ENCODE measurements at places on chromosomes 7 and 10.

- H3K4me3 ChIP-seq, result no peak overlapping the region
- H3K4me1 ChIP-seq, result peaks cover 3% of the 10 kb centered on the region
- DNase-seq, result no peak
- no peaks in the 10 kb centered on the region for H3K36me3 ChIP-seq
Observed at GRCh38 chr10:52353960-52354394, 39.9 kb downstream of the DKK1 start.

GRCh38 chr10:80468002-80468401, 13.9 kb downstream of the TSPAN14 start:
- H3K27ac ChIP-seq, result no peak overlapping the region
- peaks cover 54% of the 10 kb centered on the region for H3K4me1 ChIP-seq
- peaks cover 12% of the 10 kb centered on the region for H3K36me3 ChIP-seq
- H3K4me3 ChIP-seq, result no peak overlapping the region

GRCh38 chr10:131573256-131573655, 261.7 kb upstream of the TCERG1L start:
- DNase-seq, result no peak
- H3K27me3 ChIP-seq, result no peaks in the 10 kb centered on the region
- H3K27ac ChIP-seq, result no peak overlapping the region

DNA sequence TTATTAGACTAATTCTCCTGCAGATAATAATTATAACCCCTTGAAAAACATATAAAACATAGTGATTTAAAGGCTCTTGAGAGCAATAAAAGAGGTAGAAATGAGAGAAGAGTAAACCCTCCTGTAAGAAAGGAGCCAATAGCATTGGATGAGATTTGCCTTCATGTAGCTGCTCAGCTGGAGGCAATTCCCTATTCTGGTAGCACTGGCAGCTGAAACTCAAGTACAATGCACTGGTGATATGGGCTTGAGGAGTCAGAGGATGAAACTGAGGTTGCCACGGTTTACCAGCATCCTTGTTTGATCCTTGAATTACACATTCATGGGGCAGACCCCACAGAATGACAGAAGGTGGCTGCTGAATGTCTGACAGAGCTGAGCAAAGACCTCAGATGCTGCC, 76.4 kb downstream of the CTTNBP2 start:
- no peaks in the 10 kb centered on the region for H3K36me3 ChIP-seq
- no peaks in the 10 kb centered on the region for H3K4me1 ChIP-seq
- H3K27me3 ChIP-seq, result peaks cover 4% of the 10 kb centered on the region
- DNase-seq, result no peak
- no peak overlapping the region for H3K4me3 ChIP-seq

DNA sequence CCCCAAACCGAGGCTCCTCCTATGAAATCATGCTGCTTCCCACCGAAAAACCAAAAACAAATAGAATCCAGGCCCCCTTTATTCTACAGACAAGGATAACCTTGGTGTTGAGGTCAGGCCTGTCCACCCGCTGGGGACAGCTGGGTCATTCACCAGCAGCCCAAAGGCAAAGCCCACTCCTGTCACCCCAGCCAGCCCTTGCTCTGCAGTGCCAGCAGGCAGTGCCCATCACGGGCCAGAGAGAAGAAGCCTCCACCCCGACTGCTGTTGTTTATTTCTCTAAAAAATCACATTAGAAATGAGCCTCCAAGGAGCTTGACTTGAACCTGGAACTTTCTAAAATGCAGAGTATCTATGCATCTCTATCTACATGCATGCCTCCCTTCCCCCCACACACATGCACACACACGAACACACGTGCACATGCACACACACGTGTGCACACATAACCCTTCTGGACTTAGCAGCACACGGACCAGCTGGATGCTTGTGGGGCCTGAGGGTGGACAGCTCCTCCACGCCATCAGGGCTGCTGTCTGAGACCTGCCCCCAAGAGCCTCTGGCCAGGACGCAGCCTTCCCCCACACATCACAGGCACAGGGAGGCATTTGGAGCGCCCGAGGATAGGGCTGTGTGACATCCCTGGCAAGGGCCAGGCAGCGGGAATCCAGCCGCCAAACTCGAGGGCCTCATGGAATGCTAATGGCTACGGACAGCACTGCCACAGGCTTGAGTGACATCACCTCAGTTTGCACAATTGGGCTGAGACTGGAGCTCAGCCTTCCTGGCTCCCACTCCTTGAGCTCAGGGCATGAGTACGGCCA, 22.8 kb downstream of the PRKAG2 start:
- no peak overlapping the region for H3K27ac ChIP-seq
- H3K4me1 ChIP-seq, result no peaks in the 10 kb centered on the region
- no peak overlapping the region for H3K4me3 ChIP-seq
- peaks cover 36% of the 10 kb centered on the region for H3K27me3 ChIP-seq

- no peak overlapping the region for H3K4me3 ChIP-seq
- H3K27ac ChIP-seq, result no peak overlapping the region
- peaks cover 13% of the 10 kb centered on the region for H3K27me3 ChIP-seq
- peak; percentile 39 for DNase-seq
- H3K36me3 ChIP-seq, result no peaks in the 10 kb centered on the region
Observed at GRCh38 chr7:87596136-87596535, 4.5 kb downstream of the ABCB1 start.

GRCh38 chr7:138460649-138461607, 869 bp downstream of the TRIM24 start:
- DNase-seq, result peak; percentile 89
- peak overlapping the region; percentile 94 for H3K4me3 ChIP-seq
- peaks cover 6% of the 10 kb centered on the region for H3K4me1 ChIP-seq
- peak overlapping the region; percentile 95 for H3K27ac ChIP-seq

DNA sequence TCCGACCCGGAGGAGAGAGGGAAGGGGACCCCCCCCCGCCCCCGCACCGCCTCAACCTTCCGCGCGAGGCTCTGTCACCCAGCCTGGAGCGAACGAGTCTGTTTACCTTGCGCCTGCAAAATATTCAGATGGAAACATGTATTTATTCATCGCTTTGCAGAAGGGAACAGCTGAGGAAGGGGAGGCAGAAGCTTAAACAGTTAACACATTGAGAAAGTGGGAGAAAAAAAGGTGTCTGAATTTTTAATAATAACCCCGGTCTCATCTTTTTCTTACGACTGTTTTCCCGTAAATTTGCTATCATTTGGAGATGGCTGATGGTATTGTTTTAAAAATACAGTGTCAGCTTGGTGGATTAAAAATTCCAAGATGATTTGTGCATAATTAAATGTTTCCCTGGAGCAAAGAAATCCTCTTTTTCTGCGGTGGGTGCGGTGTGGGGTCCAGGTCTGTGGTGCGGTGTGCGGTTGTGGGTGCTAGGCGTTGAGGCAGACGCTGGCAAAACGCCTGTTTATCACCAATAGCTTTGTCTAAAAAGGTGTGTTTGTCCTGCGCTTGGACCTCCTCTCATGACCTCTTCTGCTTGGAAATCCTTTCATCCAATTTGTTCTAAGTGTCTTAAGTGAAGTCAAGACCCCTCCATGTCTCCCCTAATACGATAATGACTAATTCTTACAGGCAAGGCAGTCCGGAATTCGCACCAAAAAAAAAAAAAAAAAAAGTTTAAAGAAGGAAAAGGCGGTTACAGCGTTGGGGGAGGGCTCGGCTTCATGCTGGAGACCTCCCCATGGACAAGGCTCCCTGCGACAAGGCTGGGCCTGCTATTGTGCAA, 1.6 kb downstream of the UNCX start:
- H3K4me1 ChIP-seq, result no peaks in the 10 kb centered on the region
- H3K4me3 ChIP-seq, result no peak overlapping the region
- H3K27me3 ChIP-seq, result peaks cover 79% of the 10 kb centered on the region
- H3K36me3 ChIP-seq, result no peaks in the 10 kb centered on the region
- no peak overlapping the region for H3K27ac ChIP-seq
- no peak for DNase-seq

DNA sequence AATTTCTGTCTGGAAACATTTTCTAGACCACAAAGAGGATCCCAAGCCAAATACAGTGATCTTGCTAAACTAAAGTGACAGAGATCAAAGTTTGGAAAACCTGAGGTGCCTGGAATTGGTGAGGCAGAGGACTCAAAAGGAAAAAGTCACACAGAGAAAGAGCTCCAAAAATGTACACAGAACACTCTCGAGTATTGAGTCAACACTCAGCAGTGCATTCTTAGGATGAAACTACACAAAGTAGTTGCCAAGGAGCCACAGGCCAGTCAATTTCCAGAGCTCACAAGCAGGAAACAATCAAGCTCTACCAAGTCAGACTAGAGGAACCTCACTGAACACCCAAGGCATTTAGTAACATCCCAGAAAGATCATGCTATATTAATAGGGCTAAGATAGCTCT, 61.3 kb downstream of the MICU1 start:
- H3K27ac ChIP-seq, result no peak overlapping the region
- no peak overlapping the region for H3K4me3 ChIP-seq
- H3K4me1 ChIP-seq, result no peaks in the 10 kb centered on the region
- H3K36me3 ChIP-seq, result peaks cover 7% of the 10 kb centered on the region
- H3K27me3 ChIP-seq, result no peaks in the 10 kb centered on the region
- DNase-seq, result no peak

DNA sequence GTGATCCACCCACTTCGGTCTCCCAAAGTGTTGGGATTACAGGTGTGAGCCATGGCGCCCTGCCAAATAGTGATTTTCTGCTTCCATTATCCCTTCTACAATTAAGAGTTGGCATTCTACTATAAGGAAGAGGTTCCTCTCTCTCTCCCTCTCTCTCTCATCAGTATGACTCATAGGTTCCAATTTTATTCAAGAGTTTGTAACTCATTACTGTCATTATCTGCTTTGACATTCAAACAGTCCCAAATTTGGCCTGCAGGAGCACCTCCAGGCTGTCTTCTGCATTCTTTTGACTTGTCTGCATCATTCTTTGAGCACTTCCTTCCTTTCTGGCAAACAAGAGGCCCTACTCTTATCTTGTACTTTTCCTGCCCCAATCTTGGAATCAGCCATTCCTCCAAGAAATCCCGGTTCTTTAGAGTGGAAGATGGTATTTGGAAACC, 33.2 kb upstream of the CALU start:
- H3K4me1 ChIP-seq, result no peaks in the 10 kb centered on the region
- no peak overlapping the region for H3K27ac ChIP-seq
- DNase-seq, result no peak
- no peak overlapping the region for H3K4me3 ChIP-seq
